ENCODE measurements at places on chromosomes 2 and 18. TPM values are rescaled to one million over a fixed set of nuclear protein-coding genes. Genes with fewer than 3 reads are reported as not detected.

Gene COL4A4
- 0.76 TPM for total RNA-seq

Gene DNAH7
- total RNA-seq = 0.89 TPM

DNA sequence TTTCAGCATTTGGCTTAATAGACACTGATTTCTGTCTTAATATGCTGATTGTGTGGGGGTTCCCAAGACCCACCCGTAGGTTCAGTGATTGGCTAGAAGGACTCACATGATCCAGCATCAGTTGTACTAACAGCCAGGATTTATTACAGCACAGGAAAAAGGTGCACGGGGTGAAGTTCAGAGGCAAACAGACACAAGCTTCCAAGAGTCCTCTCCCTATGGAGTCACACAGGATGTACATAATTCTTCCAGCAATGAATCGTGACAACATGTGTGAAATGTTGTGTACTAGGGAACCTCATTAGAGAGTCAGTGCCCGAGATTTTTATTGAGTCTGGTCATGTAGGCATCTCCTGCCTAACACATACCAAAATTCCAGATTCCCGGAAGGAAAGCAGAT, 52.8 kb downstream of the GALNT1 start:
- no peaks in the 10 kb centered on the region for H3K27me3 ChIP-seq
- H3K27ac ChIP-seq = no peak overlapping the region
- peaks cover 16% of the 10 kb centered on the region for H3K4me1 ChIP-seq
- no peak for DNase-seq
- H3K36me3 ChIP-seq = no peaks in the 10 kb centered on the region

DNA sequence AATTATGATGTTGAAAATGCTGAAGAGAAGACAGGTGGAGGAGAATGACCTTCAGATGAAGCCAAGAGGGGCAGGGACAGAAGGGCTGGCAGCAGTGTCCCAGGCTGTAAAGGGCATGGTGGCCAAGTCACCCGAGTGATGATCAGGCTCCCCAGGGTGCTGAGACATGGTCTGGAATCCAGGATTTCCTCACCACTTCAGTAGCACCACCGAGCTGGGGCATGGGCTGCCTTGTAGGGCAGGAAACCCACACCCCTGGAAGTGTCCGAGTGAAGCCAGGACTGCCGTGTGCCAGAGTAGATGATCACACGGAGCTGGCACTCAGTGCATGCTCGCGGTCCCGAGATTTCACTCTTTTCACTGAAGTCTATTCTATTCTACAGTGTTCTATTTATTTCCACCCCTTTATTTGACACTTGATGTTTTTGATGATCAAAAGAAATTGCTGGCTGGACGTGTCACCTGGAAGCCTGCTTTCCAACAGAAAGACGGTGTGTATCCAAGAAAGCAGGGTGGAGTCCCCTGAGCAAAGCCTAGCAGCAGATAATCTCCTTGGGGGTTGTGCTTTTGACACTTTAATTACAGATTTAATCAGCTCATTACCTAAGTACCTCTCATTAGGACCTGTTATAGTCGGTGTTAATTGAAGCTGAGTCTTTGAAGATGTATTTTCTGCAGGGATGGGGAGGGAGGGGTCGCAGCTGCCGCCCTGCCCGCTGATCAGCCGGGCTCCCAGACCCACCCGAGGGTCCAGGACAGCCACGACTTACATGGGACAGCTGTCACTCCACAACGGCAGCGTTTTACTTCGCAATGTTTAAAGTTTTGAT, 92.3 kb downstream of the SEPTIN10 start:
- H3K4me1 ChIP-seq = no peaks in the 10 kb centered on the region
- no peak overlapping the region for H3K27ac ChIP-seq
- 0 out of 2 replicates have a peak, but pooled peaks cover 5% of the 10 kb centered on the region for H3K27me3 ChIP-seq
- H3K4me3 ChIP-seq = no peak overlapping the region
- H3K36me3 ChIP-seq = no peaks in the 10 kb centered on the region

Gene OSBPL1A
- total RNA-seq = 17.8 TPM
